Endothelial cell (in vitro differentiated cells): ENCODE measurements at places on chromosomes 1 and 21. TPM values are rescaled to one million over a fixed set of nuclear protein-coding genes. Genes with fewer than 3 reads are reported as not detected.

DNA sequence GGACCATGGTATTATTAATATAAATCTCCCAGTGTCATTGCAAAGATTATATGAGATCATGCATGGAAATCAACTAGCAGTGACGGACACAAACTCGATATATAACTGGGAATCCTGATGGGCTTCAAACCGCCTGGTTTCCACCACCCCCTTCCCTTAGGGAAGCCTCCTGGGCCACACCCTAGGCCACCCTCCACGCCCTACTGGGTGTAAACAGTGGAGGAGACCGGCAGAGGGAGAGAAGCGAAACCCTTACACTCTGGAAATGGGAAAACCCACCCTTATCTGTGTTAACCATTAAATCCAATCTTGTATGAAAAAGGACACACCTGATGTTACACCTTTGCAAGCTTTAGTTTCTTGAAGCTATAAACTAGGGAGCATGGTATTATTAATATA lies 595 bp upstream of the ZNHIT6 start:
- no peak overlapping the region for H3K4me3 ChIP-seq
- peaks cover 1% of the 10 kb centered on the region for H3K27me3 ChIP-seq

DNA sequence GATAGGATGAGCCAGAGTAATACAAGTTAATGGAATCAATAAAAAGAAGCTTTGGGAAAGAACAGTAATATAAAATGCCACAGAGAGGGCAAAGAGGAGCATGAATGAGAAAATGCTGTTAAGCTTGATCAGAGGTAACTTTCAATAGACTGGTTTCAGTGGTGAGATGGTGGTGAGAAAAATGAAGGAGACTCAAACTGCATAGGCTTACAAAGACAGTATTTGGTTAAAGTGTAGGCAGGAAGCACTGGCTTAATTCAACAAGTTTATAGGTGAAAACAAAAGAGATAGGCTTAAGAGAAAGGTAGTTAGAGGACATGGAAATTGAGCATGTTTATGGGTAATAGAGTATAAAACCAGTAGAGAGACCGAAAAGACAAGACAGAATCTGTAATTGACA lies 298.6 kb upstream of the ADAMTS5 start:
- no peaks in the 10 kb centered on the region for H3K36me3 ChIP-seq
- H3K27ac ChIP-seq = no peak overlapping the region
- no peaks in the 10 kb centered on the region for H3K4me1 ChIP-seq
- H3K4me3 ChIP-seq = no peak overlapping the region

LRRN2 gene
- 71.1 TPM for total RNA-seq

- H3K27me3 ChIP-seq = peaks cover 5% of the 10 kb centered on the region
- peak overlapping the region; percentile 24 for H3K4me3 ChIP-seq
- DNase-seq = no peak
- peak overlapping the region; percentile 51 for H3K27ac ChIP-seq
Measured at GRCh38 chr1:36166938-36167905, 11.3 kb downstream of the MAP7D1 start.

DNA sequence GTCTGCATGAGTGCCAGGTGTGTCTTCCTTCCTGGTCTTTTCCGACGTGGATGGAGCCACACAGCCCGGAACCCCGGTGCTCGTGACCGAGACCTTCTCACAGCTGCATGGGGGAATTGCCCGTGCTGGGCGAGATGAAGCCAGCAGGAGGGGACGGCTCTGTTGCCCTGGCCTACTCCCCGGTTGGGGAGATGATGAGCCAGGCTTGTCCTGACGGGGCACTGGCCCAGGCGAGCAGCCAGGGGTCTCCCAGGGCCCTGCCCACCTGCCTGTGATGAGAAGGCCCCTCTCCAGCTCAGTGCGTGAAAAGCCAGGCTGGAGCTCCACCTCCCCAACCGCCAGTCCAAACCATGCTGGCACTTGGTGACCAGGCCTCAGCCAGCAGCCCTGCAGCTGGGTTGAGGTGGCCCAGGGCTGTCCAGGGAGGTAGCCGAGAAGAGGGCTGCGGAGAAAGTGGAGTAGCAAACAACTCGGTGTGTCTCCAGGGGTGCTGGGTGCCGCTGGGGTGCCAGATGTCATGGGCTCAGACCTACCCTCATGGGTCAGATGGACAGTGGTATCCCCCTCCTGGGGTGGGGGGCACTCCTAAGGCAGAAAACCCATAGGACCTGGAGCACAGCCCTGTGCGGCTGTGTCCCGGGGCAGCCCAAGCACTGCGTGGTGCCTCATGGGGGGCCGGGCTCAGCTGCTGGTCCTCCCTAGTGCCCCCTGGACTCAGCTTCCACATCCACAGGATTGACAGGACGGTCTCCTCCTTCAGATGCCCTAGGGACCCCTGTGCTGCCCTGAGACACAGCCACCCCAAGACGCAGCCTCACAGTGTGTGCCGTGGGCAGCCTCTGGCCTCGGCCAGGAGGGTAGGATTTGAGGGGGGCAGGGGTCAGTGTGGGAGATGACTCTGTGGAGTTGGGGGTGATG lies 26.1 kb downstream of the PRDM16 start:
- H3K36me3 ChIP-seq = no peaks in the 10 kb centered on the region
